Peyer's patch (tissue), 4 donors: ENCODE measurements at places on chromosomes 2 and 18.

GRCh38 chr2:200253639-200254038 lies 52.9 kb upstream of the SPATS2L start:
- no peak for DNase-seq

- no peak for DNase-seq
Measured at GRCh38 chr2:25379535-25379934, 37.8 kb upstream of the DNMT3A start.

DNA sequence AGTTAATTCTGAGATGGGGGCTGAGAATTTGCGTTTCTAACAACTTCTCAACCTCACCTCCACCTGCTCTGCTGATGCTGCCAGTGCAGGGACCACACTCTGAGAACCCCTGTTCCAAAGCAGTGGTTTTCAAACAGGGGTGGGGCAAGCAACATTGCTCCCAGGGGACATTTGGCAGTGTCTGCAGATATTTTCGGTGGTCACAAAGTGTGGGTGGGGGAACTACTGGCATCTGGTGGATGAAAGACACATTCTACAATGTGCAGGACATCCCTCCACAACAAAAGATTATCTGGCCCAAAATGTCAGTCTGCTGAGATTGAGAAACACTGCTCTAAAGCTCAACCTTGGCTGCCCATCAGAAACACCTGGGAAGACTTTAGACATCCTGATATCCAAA lies 188.7 kb upstream of the SATB2 start:
- DNase-seq, result no peak

DNA sequence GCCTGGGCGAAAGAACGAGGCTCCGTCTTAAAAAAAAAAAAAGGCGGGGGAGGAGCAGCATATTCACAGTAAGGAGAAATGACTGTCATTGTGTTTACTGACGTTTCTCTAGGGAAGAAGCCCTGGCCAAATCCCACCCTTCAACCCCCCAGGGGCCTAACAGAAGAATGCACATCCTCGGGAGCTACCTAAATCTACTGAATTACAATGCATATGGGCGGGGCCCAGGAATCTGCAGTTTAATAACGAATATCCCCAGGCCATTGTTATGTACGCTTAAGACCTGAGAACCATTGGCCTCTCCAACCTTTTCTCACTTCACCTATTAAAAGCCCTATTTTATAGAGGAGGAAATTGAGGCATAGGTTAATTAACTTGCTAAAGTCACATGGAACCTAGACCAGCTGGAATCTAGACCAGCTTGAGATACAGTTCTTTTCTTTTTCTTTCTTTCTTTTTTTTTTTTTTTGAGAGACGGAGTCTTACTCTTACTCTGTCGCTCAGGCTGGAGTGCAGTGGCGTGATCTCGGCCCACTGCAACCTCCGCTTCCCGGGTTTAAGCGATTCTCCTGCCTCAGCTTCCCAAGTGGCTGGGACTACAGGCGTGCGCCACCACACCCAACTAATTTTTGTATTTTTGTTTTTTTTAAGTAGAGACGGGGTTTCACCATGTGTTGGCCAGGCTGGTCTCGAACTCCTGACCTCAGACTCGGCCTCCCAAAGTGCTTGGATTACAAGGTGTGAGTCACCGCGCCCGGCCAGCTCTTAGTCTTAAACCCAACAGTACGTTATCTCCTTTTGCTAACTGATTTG lies 708 bp upstream of the RIF1 start:
- DNase-seq, result no peak

GRCh38 chr2:216717491-216717901 lies 22.1 kb upstream of the IGFBP5 start:
- DNase-seq, result no peak

DNA sequence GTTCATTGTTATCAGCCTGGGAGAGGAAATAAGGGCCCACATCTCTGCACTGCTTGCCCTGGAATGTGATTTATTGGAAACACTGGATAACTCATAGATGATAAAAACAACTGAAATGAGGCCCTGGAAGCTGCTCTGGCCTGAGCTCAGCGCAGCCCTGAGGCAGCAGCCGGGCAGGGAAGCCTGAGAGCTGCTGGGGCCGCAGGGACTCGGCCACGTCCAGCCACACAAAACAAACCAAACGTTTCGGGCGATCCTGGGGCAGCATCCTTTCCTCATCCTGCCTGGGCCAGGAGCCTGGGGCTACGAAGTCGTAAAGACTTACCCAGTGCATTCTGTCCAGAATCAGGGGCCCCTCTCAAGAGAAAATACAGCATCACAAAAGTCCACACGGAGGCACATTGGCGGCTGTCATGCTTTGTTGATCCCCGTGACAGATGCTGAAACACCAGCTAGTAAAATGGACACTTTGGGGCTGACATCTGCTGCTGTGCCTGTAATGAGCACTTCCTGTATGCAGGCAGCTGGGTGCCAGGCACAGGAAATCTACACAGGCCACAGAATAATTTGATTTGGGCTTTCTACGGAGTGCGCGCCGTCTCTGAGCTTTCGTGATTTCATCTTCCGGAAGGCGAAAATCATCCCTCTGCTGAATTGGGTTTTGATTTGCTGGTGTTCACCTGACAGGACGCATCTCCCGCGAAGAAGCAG lies 250.6 kb downstream of the EIPR1 start:
- DNase-seq, result no peak

DNA sequence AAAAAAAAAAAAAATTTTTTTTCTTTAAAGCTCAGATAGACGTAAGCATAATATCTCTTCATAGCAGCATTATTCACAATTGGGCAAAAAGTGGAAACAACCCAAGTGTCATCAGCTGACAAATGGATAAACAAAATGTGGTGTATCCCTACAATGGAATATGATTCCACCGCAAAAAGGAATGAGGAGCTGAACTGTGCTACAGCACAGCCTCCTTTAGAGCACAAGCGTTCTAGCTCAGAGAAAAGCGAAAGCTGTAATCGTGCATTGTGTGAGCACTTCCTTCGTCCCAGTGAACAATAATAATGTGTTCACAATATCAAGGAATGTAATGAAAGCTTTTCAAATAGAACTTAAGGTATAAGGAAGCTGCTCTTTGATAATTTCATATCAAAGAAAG lies 11.7 kb upstream of the CHMP1B start:
- no peak for DNase-seq

DNA sequence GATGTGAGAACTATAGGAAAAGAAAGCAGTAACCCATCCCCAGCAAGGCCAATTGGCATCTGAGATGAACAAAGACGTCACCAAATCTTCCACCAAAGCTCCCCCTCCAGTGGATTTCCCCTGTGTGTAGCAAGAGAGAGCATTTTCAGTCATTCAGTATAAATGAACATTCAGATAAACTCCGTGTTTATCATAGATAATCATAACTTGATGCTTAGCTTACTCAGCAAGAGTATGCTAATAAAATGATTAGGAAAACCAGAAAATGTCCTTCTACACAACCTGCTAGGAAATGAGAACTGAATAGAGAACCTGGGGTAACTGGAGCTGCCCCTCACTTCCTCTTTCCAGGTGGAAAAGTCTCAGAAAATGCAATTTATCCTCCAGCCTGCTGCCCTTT lies 198.0 kb upstream of the CCDC150 start:
- DNase-seq, result no peak

DNA sequence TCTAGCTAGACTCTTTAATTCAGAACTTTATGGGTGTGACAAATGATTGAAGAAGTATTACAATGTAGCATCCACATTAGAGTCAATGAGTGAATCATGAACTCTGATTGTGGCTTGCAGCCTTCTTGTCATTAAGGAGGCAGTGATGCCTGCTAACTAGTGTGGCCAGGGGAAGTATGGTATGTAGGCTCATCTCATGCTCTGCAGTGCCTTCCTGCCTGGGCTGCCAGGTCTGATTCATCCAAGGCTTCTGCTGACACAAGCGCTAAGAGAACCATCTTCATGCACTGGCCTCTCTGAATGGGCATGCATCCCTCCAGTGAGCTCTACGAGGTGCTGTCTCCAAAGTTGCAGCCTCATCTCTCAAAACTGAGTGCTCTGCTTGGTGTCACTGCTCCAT lies 144.3 kb downstream of the MTCL1 start:
- no peak for DNase-seq

DNA sequence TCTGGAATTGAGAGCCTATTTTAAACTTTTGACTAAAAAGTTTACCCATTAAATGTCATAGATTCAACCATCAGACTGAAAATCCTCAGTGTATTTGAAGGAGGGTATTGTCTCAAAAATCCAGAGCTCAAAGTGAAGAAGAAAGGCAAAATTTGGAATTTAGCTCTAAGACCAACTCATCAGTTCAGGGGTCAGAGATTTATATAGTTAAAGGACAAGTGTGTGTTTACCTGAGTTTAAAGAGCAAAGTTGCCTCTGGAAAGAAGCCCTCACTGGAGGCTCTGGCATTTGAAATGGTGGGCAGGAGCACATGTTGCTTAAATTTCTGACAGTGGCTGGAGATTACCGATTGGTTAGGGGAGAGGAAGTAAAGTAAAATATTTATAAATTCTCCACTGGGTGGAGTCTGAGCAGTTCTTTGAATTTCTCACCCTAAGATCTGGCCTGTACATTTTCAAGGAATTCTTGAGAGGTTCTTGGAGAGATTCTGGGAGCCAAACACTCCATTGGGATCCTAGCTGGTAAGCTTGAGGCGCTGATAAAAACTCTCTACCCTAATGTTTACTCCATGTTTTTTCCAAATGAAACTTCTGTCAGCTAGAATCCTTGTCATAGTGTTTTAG lies at the start of gene KYNU:
Gene KYNU (plus strand): TSS at position 449 of the 623 bp plus-strand sequence. CDS start 7,704 bp downstream, outside the sequence.
- no peak for DNase-seq

DNA sequence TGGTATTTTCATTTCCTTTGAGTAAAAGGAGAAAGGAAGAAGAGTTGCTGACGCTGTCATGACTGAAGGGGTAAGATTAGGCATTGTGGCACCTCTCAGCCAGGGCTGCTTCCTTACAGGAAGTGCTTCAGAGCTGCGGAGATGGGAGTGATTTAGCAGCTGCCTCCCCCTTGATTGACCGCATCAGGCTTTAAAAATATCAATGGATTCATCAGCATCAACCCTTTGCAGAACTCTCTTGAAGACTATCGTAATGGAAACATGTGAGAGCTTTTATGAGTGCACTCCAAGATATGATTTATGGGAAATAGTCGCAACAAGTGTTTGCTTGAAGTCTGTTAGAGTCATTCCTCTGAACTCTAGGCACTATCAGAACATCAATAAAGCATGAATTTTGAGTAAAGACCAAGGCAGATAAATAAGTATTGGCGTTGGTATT lies 141.1 kb downstream of the CSRNP3 start:
- DNase-seq, result no peak

DNA sequence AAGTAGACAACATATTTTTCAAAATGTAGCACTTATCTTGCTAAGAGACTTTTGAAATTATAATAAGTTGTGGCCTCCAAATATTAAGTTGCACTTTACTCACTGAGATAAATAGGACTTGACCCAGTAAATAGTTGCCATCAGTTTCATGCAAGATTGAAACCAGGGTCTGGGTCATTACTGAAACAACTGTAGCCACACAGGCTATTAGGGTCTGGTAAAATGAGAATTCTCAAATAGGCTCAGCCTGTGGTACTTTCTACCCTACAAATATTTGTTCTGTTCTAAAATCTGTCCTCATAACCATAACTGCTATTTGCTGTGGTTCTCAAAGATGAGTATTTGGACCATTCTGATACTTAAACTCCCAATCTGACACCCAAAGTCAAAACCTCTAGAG lies 115.4 kb upstream of the STK17B start:
- no peak for DNase-seq
